ENCODE measurements at places on chromosomes 3 and 15.

- no peak for DNase-seq
Measured at GRCh38 chr3:14440168-14440518, 37.7 kb downstream of the SLC6A6 start.

GRCh38 chr3:173976281-173976680 lies 578.7 kb downstream of the NLGN1 start:
- DNase-seq, result no peak

- no peak for DNase-seq
Measured at GRCh38 chr15:75213768-75214221, 12.1 kb downstream of the C15orf39 start.

DNA sequence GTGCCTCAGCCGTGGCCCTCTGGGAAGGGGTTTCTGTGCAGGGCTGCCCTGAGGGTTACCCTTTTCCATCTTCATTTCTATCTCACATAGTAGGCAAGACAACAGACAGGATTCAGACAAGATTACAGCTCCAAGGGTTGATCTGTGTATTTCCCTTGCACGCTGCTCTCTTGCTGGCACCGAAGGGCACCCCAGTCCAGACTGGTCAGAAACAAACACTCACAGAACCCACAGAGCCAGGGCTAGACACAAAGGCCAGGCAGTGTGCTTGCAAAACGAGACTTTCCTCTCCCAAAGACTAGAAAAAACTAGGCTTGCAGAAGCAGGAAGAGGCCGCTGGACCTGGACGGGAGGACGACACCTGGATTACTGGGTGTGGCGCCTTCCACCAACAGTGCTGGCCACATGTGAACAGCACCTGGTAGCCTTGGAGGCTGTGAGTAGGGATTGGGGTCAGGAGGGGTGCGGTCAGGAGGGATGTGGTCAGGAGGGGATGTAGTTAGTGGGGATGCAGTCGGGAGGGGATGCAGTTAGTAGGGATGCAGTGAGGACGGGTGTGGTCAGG lies 96.8 kb downstream of the BDH1 start:
- DNase-seq, result no peak

- DNase-seq, result no peak
Measured at GRCh38 chr3:180825964-180826363, 86.5 kb upstream of the FXR1 start.

DNA sequence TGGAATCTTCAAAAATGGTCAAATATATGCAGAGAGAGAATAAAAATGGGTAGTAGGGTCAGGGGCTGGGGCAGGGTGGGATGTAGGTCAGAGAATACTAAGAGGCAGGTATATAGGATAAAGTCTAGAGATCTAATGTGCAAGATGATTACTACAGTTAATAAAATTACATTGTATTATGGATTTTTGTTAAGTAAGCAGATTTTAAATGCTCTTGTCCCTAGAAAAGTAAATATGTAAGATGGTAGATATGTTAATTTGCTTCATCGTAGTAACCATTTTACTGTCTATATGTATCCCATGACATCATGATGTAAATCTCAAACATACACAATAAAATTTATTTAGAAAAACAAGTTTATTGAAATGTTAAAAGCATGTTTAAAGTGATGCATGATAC lies 1051.4 kb downstream of the AGBL1 start:
- no peak for DNase-seq

DNA sequence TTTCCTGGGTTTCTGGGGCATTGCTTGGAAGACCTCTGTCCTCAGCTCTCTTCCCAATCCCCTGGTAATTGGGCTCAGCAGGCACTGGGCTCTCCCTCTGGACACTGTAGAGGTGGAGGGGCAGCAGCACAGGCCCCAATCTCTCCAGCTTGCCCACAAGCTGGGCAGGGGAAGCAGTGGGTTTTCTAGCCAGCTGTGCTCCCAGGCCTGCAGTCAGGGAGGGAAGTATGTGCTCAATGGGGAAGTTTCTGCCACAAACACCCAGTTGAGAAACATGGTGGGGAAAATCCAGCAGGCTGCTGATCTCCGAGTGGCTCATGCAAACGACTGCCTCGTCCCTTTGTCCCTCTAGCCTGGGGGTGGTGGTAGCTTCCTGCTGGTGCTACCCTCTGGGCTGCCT lies 12.8 kb upstream of the RFT1 start:
- no peak for DNase-seq

GRCh38 chr3:172577987-172578570 lies 54.8 kb upstream of the TNFSF10 start:
- DNase-seq, result no peak
